ENCODE measurements at places on chromosomes 3 and 15.
A peak's percentile ranks its signal among the peaks of the same experiment; 100 is the strongest.

GRCh38 chr15:96331945-96332636, 1.6 kb downstream of the NR2F2 start:
- DNase-seq, result no peak

- no peak for DNase-seq
Observed at GRCh38 chr3:126737527-126737926, 33.5 kb downstream of the CHCHD6 start.

DNA sequence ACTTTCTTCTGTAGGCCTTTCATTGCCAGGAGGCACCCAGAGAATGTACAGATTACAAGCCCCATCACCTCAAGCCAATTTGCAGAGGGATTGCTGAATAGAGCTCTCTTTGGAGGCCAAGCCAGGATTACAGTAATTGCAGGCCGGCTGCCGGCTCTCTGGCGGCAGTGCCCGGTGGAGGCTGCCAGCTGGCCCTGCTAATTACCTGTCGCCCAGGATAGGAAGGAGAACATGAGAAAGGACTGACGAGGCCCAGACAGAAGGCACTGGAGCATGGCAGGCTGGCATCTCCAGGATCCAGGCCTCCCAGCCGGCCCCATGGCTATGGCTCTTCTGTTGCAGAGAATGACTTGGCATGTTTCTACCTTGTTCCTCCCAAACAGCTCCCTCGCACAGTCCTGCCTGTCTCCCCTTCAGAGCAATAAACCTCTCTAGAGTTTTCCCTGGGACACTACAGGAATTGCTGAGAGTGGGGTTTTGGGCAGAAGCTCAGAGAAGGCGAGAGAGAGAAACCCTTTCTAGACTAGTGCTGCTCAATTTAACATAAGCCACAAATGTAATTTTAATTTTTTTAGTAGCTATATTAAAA, 273.6 kb upstream of the PROK2 start:
- no peak for DNase-seq

DNA sequence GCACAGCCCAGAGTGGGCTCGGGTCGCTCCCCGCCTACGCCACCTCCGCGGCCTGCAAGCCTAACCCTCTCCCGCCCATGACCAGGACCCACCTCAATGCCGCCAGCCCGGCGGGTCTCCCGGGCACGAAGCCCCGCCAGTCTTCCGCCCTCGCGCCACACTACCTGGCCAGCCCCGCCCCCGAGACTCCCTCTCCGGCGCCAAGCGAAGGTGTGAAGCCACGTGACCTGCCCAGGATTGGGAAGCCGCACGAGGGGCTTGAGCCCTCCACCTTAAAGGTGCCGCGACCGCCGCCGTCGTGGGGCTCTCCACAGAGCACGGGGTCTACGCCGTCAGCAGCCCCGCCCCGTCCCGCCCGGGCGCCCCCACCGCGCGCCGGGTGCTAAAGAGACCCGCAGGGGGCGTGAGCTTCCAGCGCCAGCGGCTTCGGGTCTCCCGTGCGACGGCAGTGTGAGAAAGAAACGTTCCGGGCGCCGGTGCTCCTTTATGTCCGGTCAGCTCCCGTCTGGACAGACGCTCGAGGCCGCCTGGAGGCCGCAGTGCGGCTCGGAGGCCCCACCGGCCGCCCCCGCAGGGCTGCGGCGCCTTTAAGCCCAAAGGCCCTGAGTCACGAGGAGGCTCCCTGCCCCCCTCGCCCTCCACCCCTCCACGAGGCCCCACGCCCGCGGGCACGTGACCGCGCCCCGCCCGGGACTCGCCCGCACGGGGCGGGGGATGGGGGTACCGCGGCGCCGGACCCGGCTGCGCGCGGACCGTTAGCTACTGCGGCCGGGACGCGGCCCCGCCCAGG, at the start of gene CPEB1:
Gene CPEB1, minus strand, starts transcription at position 319 of the 790 bp plus-strand sequence. CDS start 18,904 bp downstream, outside the sequence.
- DNase-seq, result no peak

GRCh38 chr3:25471081-25471768, 43.2 kb downstream of the RARB start:
- DNase-seq, result no peak

DNA sequence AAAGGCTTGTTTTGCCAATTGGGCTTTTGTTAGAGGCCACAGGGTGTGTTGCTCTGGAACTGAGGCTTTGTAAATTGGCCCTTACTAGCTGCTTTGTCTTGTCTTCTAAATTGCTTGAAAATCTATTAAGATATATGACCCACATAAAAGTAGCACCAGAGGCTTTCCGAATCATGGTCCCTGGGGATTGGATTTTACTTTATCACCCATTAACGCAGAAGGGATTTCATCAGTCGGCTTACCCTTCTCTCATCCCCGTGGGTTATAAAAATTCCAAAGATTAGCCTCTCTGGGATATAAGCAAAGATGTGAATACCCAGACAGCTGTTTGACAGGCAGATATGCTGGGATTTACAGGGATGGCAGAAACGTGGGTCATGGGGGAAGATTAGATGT, 98.3 kb upstream of the CHL1 start:
- no peak for DNase-seq

DNA sequence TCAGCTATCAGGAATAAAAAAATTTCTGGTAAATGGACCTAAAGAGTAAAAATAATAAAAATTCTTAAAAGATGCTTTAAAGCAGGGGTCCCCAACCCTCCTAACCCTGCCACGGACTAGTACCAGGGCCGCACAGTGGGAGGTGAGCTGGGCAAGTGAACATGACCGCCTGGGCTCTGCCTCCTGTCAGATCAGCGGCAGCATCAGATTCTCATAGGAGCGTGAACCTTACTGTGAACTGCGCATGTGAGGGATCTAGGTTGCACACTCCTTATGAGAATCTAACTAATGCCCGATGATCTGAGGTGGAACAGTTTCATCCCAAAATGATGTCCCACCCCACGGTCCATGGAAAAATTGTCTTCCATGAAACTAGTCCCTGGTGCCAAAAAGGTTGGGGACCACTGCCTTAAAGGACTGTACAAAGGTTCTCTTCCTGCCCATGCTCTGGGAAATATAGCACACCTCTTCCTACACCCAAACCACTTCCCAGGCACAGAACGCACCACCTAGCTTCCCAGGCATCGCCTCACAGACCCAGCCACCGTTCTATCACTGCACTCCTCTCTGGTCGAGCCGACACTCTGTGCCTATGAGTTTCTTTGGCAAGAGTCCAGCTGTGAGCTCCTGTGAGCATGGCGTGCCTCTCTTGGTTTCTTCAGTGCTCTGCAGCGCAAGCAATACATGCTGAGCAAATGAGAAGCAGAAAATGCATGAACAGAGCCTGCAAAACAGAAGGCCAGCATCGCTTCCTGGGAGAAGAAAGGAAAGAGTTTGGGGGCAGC, 104.9 kb downstream of the OCA2 start:
- no peak for DNase-seq

DNA sequence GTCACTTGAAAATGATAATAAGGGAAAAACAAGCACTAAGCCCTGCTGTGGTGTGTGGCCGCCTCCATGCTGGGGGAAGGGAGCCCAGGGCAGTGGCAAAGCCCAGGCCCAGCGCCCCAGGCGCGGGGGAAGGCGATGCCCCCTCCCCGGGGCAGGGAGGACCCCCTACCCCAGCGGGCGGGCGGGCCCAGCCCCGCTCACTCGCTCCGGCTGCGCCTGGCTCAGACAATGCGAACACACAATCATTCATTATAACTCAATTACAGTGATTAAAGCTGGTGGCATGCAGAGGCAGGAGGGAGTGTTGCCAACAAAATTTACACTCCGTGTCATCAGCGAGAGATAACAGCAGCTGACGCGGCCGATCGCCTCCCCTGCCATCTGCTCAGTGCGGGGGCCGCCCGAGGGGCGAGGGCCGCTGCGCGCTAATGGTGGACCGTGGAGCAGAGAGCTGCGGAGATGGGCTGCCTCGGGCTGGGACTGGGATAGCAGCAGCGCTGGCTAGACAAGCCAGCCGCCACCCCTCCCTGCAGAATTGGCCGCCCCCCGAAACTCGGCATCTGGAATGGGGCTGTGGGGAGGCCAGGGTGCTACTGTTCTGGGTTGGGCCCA, 64.1 kb downstream of the TLE3 start:
- DNase-seq, result no peak

- no peak for DNase-seq
Observed at GRCh38 chr3:160879859-160880258, 123.8 kb downstream of the PPM1L start.

DNA sequence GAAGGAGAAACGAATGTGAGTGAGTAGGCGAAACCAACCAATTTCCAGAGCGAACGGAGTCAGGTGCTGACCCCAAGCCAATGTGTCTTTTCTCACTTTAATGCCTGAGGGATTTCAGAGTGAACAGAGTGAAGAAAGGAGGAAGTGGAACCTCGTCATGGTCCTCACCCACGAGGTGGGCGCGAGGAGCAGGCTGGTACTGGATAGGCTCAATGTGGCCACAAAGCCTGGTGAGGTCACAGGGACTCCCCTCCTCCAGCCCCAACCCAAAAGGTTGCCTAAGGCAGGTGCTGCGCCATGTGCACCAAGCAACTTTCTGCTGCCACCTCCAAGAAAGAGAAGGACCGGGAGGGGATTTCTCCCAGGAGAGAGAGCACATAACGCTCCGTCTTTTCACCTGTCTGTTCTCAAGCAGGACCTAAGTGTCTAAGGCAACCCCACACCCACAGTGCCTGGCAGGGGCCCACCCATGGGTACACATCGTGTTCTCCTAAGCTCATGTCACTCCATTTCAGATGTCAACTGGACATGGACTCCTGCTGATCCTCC, 3.8 kb downstream of the NRROS start:
- DNase-seq, result no peak

DNA sequence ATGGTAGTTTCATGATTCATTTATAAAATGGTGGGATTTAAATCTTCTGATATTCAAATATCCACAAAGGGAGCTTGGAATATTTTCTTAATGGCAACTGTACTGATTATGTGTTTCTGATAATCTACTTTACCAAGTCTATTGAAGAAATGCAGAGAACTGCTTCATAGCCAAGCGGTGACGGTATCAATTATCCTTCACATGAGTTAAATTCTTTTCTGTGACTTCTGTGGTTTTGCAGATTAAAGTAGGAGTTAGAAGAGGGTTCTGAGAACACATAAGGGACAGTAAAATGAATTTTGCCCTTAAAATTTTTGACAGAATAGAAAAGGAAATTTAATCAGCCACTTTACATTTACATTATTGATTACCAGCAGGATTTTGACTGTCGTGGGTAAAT, 563.2 kb downstream of the GBE1 start:
- no peak for DNase-seq

- DNase-seq, result no peak
Observed at GRCh38 chr3:6733699-6734394, 127.1 kb upstream of the GRM7 start.

DNA sequence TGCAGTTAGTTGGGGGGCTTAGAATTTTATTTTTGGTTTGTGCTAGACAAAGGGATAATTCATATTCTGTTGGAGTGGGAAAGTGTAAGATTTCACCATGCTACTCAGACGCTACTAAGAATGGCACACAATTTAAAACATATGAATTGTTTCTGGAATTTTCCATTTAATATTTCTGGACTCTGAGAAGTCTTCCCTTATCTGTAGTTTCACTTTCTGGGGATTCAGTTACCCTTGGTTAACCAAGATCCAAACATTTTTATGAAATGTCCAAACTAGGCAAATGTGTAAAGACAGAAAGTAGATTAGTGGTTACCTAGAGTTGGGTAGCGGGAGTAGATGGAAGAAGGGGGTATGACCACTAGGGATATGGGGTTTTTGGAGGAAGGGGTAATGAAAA, 53.1 kb downstream of the TCF12 start:
- no peak for DNase-seq

- peak; percentile 31 for DNase-seq
Observed at GRCh38 chr15:77418966-77419835, 703 bp downstream of the PEAK1 start.

GRCh38 chr15:70321172-70321819, 223.6 kb upstream of the TLE3 start:
- no peak for DNase-seq

DNA sequence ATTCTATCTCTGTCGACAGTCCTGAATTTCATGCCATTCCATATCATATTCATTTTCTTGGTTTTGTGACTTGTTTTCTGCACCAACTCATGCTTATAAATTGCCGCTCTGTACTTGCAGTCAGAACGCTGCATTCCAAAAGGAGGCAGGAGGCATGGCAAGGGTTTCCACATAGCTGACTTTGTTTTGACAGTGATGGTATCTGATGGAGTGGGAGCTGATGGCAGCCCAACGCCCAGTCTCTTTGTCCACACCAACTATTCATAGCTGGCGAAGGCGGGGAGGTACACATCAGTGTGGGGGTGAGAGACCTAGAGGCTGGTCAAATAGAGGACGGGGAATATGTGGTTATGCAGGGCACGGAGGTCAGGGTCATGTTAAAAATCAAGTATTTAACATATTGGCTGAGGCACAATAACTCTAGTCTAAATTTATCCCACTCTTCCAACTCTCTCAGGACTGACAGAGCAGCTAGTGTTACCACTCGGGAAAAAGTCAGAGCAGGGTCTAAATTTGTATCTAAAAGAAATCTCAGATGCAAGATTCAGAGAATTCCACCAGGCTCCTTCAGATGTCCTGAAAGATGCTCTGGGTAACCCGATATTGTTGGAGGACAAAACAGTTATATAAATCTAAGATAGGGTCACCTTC, 67.8 kb upstream of the ATP13A3 start:
- no peak for DNase-seq

DNA sequence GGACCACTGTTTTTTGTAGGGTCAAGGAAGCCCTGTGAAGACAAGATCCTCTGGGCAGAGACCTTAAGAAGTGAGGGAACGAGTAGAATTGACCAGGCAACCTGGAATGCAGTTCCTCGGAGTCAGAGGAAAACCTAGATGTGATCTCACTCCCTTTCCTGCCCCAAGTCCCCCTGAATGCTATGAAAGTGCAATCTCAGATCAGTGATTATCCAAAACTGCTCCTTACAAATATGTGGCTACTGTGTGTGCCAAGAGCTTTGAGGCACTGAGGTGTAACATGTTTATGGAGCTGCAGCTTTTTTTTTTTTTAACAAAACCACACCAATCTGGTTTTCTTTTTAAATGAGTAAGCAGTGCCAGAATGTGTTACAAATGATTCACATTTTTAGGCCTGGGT, 35.8 kb downstream of the THSD4 start:
- DNase-seq, result no peak

DNA sequence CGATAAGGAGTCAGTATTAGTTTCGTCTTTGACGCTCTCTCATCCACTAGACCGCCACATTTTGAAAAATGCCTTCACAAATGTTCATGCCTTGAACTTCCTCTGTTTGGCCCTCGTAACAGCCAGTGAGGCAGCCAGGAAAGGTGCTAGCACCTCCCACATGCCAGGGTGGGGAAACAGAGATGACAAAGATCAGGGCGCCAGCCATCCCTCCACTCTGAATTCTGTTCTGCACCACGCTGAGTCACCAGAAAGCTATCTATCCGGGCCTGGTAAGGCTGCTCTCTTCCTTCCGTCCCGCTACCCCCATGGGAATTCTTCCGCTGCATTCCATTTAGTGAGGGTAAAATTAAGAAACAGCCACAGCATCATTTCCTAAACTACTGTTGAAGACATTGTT, 31.3 kb upstream of the BCL2L10 start:
- DNase-seq, result no peak

- no peak for DNase-seq
Observed at GRCh38 chr15:81096398-81096797, 37.7 kb upstream of the CFAP161 start.

Data from stimulated activated CD4-positive, alpha-beta T cell treated with anti-CD3 and anti-CD28 coated beads, Interleukin-1b, Interleukin-23, amount 100 ng/mL, for 24 hours (primary cell).